ENCODE measurements at places on chromosomes 6 and 20.

DNA sequence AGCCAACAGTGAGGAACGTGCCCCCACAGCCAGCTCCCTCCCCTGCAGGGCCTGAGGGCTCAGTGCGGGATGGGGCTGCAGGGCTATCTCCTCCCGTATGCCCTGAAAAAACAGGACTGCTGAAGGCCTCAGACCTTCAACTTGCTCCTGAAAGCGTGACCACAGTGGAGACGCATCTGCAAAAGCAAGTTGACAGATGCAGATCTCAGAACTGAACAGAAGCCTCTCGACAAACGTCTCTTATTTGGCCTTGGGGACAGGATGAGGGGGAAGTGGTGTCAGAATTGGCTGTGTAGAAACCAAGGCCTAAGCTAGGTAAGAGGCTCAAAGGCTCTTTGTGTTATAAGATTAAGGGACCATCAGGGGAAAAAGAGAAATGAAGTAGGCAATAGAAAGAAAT, 120.7 kb upstream of the SLC22A23 start:
- DNase-seq = no peak

DNA sequence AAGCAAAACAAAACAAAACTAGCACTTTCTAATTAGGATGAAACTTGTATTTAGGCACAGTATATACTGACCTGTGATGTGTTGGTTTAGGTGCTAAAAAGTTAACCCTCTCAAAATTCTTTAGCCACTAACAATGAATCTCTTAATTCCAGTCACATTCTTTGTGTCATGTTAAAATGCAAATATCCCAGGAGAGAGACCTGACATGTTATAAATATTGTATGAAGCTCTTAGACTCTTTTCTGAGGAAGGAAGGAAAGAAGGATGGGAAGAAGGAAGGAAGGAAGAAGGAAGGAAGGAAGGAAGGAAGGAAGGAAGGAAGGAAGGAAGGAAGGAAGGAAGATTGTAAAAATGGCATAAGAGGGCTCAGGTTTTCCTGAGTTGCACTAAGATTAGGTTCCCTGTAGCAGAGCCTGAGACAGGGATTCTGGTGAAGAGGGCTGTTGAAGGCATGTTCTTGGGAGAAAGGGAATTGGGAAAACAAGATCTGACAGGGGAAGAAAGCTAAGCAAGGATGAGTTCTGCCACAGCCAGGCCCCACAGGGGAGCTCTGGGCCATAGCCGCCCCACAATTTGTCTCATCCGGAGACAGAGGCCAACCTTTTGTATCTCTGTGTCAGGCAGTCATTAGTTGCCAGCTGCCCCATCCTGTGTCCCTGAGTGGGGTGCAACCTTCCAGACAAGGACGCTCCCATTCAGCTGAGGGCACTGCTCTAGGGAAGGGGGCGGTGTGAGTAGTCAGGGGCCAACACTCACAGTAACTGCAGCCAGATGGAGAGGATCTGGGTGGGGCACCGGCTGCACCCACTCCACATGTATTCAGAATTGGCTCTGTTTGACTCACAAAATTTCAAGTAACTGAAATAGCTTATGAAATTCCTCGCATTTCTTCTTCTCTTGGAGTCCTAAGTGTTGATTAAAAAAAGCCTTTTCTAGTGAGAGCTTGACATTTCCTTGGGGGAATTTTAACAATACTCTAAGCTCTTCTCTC, 189.3 kb upstream of the ARG1 start:
- DNase-seq = no peak

- DNase-seq = no peak
Observed at GRCh38 chr20:12156252-12156651, 238.6 kb downstream of the BTBD3 start.

DNA sequence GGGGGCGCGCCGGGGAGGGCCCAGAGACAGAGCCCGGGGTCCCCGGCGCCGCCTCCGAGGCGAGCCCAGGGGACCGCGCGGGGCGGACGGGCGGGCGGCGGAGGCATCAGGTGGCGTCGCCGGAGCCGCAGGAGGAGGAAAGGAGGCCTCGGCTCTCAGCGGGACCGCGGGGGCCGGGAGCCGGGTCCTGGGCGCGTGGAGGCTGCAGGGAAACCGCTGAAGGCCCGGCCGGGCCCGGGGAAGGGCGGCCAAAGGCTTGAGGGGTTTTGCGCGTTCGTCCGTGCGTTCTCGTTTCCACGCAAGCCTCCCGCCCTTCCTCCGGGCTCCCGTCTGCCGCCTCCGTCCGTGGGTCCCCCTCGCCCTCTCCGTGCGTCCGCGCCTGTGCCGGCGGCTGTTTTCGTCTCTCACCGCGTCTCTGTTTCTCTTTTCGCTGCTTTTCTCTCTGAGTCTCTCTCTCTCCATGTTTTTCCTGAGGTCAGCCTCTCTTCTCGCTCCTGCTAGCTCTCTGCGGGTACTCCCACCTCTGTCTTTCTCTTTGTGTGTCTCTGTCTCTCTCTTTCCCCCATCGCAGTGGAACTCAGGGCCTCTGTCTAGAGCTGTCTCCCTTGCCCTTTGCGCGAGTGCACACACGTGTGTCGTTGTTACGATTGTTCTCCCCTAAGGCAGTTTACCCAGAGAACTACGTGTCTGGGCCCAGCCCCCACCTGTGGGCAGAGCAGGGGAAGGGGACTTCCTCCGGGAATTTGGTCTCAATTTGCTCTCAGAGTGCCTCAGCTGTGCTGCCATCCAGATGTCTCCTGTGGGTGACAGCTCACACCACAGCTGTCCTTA, 2.1 kb downstream of the IRF4 start:
- peak; percentile 62 for DNase-seq

DNA sequence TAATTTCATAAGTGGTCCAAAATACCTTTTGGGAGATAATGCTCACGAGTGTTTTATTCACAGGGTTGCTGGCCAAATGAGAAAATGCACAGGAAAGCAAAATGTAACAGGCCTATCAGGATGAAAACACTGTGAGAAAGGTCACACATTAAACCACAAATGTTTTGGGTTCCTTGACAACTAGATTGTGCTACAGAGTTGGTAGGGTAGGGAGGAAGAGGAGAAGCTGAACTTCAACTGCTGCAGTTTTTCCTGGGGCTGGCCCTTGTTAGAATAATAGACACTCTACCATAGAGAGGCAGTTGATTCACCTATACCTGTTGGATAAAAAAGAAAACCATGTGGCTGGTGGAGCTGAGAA, 28.1 kb upstream of the PAQR8 start:
- DNase-seq = no peak

GRCh38 chr6:143149771-143150170, 89.1 kb downstream of the AIG1 start:
- no peak for DNase-seq

DNA sequence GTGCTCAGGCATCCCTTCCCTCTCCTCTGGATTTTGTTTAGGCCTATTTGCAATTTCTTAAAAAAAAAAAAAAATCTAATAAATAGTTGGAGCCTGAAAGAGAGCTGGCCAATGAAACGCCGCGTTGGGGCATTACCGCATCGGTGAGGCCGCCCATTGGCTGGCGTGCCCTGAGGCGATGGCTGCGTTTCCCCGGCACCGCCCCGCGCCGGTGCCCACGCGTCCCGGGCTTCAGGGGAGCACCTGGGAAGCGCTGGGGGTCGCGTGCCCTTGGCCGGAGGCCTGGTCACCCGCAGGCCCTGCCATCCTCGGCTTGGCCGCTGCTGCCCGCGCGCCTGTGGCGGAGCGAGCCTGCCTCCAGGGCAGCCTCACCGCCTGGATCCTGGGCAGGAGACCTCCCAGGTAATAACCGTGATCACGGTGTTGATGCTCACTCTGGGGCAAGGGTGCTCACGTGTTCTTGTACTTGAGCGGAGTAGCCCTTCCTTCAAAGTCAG, 155.4 kb downstream of the NRN1 start:
- DNase-seq = peak; percentile 72

DNA sequence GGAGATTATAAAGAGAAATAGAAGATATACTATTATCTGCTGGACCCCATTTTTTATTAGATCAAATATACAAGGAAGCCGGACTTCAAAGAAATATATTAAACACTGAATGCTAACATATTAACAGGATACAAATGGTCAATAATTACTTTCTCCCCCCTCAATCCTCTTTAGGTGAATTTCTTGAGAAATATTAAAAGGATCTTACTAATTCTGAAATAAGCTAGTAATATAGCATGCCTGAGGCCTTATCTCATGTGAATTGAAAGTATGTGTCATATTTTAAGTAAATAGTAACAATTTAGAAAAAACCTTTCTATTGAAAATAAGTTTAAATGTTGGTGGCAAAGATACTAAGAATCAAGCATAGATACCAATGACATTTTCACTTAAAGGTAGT, 954.7 kb upstream of the MAN1A1 start:
- no peak for DNase-seq

DNA sequence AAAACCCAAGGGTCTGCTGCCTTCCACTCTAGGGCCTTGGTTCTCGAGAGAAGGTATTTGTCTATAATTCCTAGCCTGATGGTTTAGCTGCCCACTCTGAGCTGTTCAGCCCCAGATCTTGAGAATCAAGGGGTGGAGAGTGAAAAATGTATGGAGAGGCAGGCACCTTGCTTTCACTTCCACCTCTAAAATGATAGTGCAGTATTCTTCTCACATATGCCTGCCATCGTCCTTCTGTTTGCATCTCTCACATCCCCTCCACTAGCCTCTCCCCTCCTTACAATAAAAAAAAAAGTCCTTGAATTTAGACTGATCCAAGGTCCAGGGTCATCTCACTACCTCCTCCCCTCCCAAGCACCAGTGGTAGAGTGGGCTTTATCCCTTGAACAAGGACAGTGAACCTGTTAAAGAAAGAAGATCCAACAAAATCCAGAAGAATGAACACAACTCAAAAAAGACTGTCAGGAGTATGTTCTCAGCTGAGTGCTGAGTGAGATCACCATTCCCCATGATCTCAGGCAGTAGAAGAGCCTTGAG, 104.2 kb downstream of the HIVEP1 start:
- no peak for DNase-seq

GRCh38 chr6:161198783-161199460, 74.9 kb downstream of the AGPAT4 start:
- DNase-seq = no peak

DNA sequence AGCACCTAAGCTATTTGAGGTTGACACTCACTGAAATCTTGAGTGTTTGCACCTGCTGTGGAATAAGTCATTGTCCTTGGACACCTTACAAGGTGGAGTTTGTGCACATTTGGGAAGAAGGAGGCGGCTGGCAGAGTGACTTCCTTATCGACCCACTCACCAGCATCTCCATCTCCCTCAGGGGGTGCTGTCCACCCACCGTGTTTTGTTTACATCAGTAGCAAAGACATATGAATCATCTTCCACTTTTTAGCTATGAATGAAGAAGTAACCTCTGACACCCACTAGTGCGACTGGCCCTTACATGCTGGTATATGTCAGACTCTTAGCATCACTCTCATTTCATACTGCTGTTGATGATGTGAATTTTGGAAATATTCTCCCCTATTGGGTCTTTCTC, 119.5 kb upstream of the SGK1 start:
- peak; percentile 52 for DNase-seq

DNA sequence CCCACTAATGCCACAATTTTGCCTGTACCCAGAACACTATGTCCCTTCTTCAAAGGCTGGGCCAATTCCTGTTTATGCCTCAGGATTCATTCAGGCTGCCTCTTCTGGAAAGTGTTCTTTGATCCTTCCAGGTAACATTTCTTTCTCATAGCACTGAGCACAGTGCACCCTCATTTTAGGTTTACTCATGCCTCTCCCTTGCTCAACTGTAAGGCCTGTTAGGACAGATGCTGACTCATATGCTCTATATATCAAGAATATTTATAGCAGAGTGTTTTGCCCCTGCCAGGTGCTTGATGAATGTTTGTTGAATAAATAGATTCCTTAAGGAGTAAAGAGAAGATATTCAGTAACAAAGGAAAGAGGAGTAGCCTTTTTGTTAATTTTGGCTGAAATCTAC, 263.9 kb downstream of the PHF3 start:
- no peak for DNase-seq

DNA sequence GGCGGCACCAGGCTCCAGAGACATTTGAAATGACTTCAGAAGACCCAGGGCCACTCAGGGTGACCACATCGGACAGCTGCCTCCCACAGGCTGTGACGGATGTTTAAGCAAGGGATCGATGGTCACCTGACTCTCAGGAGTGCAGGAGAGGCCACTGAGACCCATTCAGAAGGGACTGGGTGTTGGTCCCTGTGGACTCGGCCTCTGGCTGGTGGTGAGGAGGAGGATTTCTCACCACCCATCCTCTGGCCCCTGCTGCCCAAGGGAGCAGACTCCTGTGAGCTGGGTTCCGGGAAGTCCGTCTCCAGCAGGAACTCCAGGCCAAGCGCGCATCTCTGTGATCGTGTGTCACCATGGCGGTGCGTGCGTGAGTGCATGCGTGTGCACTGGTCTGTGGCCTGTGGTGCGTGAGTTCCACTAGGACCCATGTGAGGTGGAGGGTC, 25.5 kb downstream of the NPEPL1 start:
- DNase-seq = peak; percentile 2

DNA sequence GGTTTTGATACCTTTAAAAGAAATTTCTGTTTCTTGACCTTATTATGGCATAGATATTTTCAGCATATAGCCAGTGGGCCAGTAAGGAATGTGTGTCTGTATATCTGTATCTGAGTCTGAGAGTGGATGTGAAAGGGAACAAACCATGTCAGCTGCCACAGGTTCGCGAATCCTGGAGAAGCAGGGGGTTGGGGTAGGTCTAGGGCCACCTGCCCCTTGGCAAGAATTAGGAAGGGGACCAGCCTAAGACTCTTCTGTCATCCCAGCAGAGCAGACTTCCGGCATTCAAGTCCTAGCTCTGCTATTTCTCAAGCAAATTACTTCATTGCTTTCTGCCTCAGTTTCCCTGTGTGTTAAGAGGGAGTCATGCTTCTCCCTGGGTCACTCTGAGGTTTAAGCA, 180.3 kb upstream of the SNX9 start:
- DNase-seq = no peak

DNA sequence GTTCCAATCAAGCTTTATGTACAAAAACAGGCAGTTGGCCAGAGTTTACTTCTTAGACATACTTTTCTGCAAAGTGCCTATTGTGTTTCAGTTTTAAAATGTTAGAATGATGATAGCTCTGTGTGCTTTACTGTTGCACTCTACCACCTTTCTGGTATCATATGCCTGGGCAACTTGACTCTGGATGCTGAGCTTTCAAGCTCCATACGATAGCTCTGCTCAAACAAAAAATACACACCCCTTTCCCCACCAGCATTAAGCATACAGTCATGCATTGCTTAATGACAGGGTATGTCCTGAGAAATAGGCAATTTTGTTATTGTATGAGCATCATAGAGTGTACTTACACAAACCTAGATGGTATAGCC, 123.1 kb downstream of the RCAN2 start:
- DNase-seq = no peak

GRCh38 chr6:21522143-21522747, 71.3 kb upstream of the SOX4 start:
- DNase-seq = no peak

- DNase-seq = no peak
Observed at GRCh38 chr6:34358389-34358905, 34.0 kb downstream of the NUDT3 start.

- no peak for DNase-seq
Observed at GRCh38 chr6:47478233-47479139, 897 bp downstream of the CD2AP start.

DNA sequence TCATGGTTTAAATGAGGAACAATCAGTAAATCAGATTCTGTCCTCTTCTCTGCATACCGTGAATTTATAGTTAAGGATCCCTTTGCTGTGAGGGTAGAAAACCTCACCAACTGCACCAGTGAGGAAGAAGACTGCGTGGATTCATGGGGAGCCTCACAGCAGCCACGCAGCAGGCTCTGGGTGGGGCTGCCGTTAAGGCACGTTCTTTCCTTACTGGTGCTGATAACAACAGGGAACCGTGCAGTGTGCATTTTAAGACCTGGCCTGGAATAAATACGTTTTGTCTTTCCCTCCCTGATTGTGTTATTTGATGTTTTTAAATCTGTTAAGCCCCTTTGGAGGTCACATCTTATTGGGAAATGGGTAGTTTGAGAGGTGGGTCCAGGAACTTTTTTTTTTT, 17.6 kb upstream of the MYLK2 start:
- no peak for DNase-seq

All from stimulated activated CD4-positive, alpha-beta T cell treated with anti-CD3 and anti-CD28 coated beads, Interleukin-4, amount 100 ng/mL, for 24 hours (primary cell).